ENCODE measurements at places on chromosomes 7 and 10.

- no peak for DNase-seq
These were observed 3.3 kb downstream of the PLXDC2 start for GRCh38 chr10:19819419-19820033.

DNA sequence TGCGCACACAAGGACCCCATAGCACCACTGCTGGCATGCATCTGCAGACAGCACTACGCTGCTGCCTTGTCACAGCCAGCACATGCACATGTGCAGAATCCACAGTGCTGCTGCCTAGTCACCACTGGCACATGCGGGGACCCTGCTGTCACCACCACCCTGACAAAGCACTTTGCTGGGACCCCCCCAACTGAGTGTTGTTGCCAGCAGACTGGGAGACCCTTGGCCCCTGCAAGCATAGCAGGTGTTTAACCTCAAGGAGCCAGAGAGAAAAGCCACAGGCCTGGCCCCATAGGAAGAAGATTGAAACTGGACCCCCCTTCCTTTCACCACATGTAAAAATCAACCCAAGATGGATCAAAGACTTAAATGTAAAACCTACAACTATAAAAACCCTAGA is 211.2 kb downstream of the ITGB1 start:
- no peak for DNase-seq

DNA sequence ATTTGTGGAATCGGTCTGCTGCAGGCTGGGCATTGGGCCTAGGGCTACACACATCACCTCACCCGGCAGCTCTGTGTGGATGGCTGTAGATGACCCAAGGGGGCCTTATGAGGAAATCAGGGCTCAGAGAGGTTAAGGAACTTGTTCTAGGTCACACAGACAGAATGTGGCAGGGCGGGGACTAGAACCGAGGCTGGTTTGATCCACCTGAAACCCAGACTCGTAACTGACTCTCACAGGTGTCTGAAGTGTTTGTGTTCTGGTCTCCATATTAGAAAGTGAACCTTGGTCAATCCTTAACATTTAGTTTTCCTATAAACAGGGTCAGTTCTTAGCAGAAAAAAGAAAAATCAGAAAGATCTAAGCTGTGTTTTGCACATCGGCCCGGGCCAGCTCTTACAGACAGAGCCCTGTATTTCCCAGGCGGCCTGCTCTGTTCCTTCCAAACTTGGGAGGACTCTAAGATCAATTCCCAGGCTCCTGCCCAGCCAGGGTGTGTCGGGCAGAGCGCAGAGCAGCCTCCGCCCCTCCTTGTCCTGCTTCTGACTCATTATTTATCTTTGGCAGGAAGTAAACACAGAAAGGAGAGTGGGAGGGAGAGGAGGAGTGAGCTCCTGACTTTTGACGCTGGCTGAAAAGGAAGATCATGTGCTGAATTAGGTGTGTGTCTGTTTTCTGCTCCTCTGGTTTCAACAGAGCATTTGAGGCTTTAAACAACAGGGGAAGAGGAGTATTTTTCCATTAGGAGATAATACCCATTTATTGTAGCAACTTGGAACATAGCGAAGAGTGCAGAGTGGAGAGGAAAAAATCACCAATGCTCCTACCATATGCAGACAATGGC is 74.1 kb downstream of the TACC2 start:
- no peak for DNase-seq

GRCh38 chr10:113094114-113094486 is 144.1 kb downstream of the TCF7L2 start:
- DNase-seq = no peak

- DNase-seq = no peak
These were observed 762.7 kb upstream of the PHF14 start for GRCh38 chr7:10211016-10211415.

DNA sequence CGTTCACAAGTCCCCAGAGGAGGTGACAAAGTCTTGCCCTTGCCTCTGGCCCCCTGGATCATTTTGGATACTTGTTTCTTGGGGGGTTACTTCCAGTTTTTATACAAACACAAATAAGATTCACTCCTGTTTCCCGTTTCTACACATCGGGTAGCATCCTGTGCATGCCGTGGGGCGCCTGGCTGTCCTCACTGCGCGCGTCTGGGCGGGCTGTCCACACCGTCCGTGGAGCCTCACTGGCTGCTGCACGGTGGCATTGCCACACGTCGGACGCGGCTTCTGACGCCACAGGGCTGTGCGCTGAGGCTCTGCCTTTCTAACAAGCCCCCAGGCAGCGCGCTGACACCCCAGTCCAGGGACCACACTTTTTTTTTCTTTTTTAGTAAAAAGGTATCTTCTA is 18.4 kb downstream of the BNIP3 start:
- DNase-seq = no peak

- no peak for DNase-seq
These were observed 146.1 kb downstream of the VPS50 start for GRCh38 chr7:93378131-93378760.

DNA sequence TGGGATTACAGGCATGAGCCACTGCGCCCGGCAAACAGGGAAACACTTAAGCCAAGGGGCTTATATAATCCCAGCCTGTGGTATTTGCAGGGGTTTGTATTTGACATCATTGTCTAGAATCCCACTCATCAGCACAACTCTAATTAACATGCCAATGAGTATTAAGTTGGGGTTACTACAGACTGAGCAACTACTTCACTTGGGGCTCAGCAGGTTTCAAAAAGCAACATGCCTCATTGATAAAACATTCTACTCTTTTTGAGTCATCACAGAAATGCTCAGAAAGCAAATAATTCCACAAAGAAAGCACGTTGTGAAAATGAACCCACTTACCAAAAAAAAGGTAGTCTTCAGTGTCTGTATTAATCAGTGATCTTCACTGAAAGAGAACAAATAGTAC is 236.9 kb upstream of the CELF2 start:
- DNase-seq = no peak

- no peak for DNase-seq
These were observed 131.6 kb downstream of the NRBF2 start for GRCh38 chr10:63264617-63265221.
